Naive thymus-derived CD4-positive, alpha-beta T cell (primary cell): ENCODE measurements at places on chromosomes 11 and 22. TPM values are rescaled to one million over a fixed set of nuclear protein-coding genes. Genes with fewer than 3 reads are reported as not detected.

DNA sequence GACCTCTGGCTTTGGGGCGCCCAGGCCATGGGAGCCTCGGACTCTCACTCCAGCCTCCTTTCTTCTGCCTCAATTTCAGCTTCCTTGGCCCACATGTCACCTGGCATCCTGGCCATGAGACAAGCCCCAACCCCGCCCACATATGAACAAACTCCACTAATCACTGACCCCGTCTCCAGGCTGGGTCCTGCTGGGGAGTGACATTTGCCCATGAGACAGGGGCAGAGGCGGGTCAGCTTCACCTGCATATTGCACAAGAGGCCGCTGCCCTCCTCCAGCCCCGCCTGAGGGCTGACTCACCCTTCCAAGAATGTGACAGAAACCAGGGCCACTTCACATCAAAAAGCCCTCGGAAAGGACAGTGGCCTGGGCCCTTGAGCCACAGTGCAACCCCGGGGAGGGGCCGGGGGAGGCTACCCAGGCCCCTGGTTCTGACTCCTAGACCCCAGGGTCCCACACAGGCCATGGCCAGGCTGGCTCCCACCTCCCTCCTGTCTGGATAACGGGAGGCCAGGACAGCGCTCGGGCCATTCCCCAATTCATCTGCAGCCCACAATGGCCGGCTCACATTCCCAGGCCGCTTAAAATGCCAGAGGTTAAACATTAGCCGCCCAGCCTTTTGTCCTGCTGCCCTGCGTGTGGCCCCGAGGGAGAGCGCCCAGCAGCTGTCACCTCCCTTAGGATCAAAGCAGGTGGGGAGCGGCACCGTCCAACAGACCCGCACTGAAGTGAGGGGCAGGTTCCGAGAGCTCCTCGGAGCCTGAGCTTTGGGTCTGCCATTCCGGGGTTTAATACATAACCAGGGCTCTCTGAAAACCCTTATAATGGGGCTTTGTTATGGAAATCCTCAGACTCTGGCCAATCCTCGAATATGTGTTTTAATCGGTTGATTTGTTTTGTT is 42.3 kb downstream of the TRMU start:
- no peak for DNase-seq
- no peak overlapping the region for H3K4me3 ChIP-seq
- peaks cover 14% of the 10 kb centered on the region for H3K4me1 ChIP-seq
- no peak overlapping the region for H3K27ac ChIP-seq

- peaks cover 19% of the 10 kb centered on the region for H3K4me1 ChIP-seq
- H3K27ac ChIP-seq = no peak overlapping the region
- H3K4me3 ChIP-seq = no peak overlapping the region
- no peaks in the 10 kb centered on the region for H3K36me3 ChIP-seq
These were observed 38.3 kb downstream of the SC5D start for GRCh38 chr11:121330614-121331435.

DNA sequence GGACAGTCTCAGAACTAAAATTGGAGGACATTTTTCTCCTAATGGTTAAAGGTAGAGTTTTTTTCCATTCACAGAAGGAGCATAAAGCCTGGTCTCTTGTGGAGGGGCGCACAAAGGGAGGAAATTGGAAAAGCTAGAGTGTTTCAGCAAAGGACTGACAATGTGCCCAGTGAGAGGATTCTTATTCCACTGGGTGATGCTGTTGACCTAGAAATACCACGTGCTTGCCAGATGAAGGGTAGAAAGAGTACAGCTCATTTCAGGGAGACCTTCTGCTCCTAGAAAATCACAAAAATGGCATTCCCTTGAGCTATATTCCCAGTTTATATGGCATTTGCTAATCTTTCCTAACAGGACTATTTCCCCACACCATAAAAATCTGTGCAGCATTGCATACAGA is 21.1 kb downstream of the MS4A6E start:
- H3K4me1 ChIP-seq = no peaks in the 10 kb centered on the region
- H3K27ac ChIP-seq = no peak overlapping the region
- no peak for DNase-seq
- no peaks in the 10 kb centered on the region for H3K27me3 ChIP-seq
- H3K36me3 ChIP-seq = no peaks in the 10 kb centered on the region

DNA sequence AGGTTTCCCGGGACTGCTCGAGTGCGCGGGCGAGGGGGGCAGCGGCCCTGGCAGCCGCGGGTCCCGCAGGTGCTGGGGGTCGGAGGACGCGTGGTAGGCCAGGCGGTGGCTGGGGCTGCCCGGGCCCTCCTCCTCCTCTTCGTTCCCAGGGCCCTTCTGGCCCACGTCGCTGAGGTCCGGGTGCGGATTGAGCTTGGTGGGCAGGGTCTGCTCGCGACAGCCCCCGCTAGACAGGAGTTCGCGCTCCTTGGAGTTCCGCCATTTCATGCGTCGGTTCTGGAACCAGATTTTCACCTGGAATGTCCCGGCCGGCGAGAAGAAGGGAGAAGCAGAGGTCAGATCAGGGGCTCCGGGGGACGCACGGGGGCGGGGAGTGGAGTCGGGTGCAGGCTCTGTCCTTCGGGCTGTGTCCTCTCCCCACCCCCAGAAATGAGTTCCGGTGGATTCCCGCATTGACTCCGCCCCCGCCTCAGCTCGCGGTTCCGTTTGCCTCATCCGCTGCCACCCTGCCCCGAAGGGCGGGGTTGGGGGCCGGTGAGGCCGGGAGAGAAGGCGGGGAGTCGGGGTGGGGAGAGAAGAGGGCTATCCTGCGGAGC is 3.9 kb downstream of the DBX1 start:
- H3K27ac ChIP-seq = peak overlapping the region; percentile 46
- H3K36me3 ChIP-seq = no peaks in the 10 kb centered on the region
- peak; percentile 63 for DNase-seq
- peaks cover 5% of the 10 kb centered on the region for H3K4me1 ChIP-seq
- peak overlapping the region; percentile 58 for H3K4me3 ChIP-seq

OR52I1 gene
- not detected for total RNA-seq
